Dorsolateral prefrontal cortex (tissue), 122 donors: ENCODE measurements at places on chromosomes 5 and 9.
A peak's percentile ranks its signal among the peaks of the same experiment; 100 is the strongest.

DNA sequence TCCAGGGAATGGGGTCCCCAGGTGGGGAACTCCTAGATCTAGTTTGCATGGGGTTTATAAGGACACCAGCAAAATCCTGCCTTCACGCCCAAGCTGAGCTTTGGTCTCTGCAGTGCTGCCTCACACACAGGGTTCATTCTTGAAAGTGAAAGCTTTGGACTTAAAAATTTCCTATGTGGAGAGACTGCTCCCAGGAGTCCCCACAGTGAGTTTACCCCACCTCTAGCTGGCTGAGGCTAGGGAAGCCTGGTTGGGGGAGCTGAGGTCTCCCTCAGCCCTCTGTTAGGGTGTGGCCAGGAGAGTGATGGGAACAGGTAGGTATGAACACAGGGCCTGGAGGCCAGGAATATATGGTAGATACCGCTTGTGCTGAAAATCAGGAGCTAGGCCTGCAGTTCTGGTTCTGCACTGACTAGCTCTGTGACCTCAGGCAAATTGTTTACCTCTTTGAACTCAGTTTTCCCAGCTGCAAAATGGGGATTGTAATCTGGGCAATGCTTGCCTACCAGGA, 41.5 kb upstream of the LARP1 start:
- DNase-seq, result no peak

GRCh38 chr9:23783509-23783908, 42.5 kb downstream of the ELAVL2 start:
- no peak for DNase-seq

DNA sequence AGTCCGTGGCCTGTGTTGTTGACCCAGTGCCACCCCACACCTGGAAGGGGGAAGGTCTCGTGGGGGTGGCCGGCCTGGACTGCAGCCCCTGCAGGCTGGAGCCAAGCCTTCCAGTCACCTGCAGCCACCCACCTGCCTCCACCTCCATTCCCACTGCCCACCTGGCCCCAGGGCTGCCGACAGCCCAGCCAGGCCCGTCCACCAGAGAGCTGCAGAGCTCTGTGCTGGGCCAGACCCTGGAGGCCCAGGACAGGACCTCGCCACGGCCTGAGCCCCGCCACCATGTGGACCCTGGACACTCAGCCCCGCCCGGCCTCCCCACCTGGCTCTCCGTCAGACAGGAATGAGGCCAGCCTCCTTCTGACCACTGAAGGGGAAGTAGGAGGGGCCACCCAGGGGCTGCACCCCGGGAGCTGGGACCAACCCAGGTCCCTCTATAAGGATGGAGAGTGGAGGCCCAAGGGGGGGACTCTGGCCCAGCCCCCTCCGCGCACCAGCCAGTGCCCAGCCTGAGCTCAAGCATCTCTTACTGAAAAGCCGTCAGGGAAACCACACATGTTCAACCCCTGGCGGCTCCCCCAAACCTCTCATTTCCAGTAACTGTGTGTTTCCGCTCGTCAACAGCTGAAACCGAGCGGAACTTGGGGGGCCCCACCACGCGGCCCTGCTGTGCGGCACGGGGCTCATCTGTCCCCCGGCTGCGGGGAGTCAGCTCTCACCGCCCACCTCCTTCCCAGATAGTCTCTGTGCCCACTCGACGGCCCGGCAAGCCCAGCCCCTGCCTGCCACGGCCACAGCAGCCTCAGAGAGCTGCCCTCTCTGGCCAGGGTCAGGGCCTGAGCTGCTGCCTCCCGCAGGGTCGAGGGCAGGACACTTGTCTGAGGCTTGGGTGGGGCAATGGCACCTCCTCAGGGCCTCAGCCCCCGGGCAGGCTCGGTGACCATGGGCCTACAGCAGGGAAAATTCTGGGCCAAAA, 12.8 kb downstream of the NOTCH1 start:
- no peak for DNase-seq

GRCh38 chr9:124197177-124198095, 60.3 kb upstream of the NEK6 start:
- DNase-seq, result peak; percentile 25

DNA sequence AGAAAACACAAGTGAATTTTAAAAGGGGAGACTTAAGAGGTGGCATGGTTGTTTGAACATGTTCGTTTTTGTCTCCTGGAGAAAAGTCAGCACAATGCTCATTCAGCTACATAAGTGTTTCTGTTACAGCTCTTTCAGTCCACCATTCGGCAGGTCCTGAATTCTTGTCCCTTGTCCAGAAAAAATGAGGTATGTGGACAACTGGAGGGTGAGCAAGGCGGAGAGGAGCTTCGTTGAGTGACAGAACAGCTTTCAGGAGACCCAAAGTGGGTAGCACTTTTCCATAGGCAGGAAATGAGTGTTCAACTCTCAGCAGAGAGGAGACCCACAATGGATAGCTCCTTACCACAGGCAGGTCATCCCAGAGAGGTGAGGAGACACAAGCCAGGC, 4.9 kb downstream of the PDCD1LG2 start:
- no peak for DNase-seq
